ENCODE measurements at places on chromosomes 7 and 10.

DNA sequence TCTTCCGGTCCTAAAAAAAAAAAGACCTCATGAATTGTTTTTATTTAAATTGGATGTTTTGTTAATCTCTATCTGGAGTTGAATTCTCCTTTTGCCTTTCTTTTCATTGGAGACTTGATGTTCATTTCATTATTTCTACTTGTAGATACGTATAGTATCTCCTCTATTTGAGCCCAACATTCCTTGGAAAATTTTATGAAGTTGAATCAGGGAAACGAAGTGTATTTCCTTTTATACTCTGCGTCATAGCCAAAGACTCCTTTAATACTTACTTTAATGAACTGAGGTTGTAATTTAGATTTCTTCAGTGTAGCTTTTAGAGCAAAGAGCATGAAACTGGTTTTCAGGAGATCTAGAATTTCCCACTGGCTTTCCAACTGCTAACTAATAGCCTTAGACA is 132.4 kb downstream of the KIAA1217 start:
- no peak for DNase-seq

DNA sequence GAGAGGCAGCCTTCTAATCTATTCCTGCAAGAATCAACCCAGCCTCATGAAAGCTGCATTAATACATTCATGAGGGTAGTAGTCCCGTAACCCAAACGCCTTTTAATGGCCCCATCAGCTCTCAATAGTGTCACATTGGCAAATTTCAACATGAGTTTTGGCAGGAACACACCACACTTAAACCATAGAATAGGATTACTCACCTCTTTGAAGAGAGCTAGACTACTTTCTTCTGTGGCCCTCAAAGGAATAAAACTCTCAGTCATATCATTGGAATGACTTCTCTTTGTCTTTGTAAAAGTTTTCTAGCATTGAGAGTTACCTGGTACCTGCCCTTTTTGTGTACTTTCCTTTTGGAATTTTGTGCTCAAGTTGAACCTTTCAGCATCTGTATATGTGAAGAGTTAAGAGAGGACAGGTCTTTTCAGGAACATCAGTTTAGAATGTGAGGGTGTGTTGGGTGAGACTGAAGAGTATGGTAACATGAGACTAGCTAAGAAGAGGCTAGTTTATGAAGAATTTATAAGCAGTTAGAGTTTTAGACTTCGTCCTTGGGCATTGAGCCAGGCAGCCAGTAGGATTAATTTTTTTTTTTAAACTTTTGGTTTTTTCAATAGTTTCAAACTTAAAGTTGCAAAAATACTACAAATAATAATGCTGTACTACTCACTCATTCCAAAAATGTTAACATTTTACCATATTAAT is 92.6 kb downstream of the MLLT10 start:
- DNase-seq = no peak

GRCh38 chr7:54992871-54993475 is 25.8 kb upstream of the EGFR start:
- no peak for DNase-seq

GRCh38 chr7:157978766-157979165 is 608.9 kb downstream of the PTPRN2 start:
- DNase-seq = no peak

- DNase-seq = no peak
Observed at GRCh38 chr7:79454361-79454960, 994 bp upstream of the MAGI2 start.

DNA sequence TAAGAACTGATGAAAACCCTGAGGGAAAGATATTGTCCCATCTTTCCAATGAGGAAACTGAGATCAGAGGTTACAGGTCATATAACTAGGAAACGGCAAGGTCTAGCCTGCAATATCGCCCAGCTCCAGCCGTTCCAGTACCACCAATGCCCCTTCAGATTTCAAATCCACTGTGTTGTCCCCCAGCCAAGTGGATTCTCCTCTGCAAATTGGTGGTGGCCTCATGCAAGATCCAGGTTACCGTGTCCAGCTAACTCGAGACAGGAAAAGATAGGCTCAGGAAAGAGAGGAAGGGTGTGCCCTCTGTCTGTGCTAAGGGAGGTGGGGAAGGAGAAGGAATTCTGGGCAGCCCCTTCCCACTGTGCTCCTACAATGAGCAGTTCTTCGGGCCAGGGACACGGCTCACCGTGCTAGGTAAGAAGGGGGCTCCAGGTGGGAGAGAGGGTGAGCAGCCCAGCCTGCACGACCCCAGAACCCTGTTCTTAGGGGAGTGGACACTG is 25.3 kb downstream of the PRSS2 start:
- DNase-seq = no peak

DNA sequence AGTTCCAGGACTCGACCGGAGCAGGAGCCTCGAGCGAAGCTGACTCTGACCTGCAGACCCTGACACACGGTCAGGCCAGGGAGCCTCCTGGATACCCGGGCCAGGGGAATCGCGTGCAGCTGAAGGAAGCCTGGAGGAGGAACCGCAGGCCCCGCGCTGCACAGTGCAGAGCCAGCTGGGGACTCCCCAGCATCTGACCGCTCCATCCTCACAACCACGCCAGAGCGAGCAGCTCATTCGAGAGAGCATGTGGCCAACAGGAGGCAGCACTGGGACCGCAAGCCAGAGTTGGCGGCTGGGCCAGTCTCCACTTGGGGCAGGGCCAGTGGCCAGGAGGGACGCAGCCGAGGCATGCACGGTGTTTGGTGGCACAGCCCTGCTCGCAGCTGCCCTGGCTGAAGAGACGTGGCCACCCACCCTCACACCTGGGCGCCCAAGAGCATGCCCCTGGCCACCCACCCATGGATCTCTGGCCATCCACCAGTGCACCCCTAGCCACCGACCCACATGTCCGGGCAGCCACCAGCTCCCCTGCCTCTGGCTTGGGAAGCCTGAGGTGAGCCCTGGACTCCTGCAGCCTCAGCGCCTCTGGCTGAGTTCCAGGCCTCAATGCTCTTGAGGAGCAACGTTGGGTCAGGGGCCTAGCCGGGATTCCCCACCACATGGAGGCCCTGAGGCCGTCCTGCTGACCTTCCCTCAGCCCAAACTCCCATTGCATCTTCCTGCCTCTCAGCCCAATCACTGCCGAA is 213.9 kb downstream of the ELFN1 start:
- no peak for DNase-seq

All from stimulated activated CD4-positive, alpha-beta T cell treated with anti-CD3 and anti-CD28 coated beads, Interleukin-1b, Interleukin-23, amount 100 ng/mL, for 1 hour (primary cell).